ENCODE measurements at places on chromosomes 16 and 17.
A peak's percentile ranks its signal among the peaks of the same experiment; 100 is the strongest.

DNA sequence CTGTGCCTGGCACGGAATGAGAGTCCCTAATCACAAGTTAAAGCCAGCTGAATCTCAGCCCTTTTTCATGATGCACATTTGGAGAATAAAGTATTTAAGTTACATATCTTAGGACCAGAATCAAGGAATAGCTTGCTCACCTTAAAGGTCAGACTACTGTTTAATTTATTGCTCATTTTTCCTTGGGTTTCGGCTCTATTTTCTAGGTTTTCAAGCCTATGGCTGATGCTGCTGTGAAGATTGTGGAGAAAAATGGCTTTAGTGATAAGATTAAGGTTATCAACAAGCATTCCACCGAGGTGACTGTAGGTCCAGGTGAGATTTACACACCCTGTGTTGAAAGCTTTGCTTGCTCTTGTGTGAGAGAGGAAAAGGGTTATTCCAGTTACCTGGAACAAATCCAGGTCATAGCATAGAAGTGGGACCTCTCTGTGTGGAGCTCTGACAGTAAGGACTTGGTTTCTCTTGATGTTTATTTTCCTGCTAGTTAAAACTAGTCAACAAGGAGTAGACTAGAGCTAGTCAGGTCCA, 18.1 kb downstream of the PRMT7 start:
- DNase-seq: no peak

- no peak for DNase-seq
Measured at GRCh38 chr16:28561557-28562187, 8.0 kb downstream of the SGF29 start.

- peak; percentile 89 for DNase-seq
Measured at GRCh38 chr17:1577182-1577581, 14.6 kb upstream of the PITPNA start.

DNA sequence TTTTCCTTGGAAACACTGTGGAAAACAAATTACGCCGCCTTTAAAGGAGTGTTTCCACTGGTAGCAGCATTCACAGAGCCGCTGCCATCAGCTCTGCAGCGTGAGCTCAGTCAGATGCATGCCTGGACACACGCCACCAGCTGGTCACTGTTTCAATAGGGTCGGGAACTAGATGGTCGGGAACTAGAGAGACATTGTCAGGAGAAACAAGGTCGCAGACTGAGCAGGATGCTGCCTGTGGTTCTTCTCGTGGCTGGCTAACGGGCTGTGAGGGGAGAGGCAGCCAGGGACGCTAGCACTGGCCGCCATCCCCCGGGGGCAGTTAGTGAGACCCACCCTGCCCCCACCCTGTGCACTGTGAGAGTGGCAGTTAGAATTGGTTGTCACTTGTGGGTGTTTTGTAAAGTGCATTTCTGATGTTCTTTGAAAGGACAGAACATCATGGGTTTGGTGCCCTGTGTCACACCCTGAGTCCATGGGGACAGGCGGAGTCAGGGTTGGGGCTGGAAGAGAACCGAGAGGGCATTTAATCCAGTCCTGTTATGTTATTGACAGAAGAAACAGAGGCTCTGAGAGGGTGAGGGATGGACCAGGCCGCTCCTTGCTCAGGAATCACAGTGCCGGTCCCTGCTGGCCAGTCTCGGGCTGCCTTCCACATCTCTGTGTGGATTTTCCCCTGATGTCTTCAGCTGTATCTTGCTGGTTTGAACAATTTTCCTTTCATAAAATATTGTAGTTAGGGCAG, 86.3 kb downstream of the SPECC1 start:
- DNase-seq: peak; percentile 8

GRCh38 chr16:80273635-80274538, 266.9 kb upstream of the DYNLRB2 start:
- DNase-seq: peak; percentile 82
